ENCODE measurements at places on chromosomes 4 and X.

DNA sequence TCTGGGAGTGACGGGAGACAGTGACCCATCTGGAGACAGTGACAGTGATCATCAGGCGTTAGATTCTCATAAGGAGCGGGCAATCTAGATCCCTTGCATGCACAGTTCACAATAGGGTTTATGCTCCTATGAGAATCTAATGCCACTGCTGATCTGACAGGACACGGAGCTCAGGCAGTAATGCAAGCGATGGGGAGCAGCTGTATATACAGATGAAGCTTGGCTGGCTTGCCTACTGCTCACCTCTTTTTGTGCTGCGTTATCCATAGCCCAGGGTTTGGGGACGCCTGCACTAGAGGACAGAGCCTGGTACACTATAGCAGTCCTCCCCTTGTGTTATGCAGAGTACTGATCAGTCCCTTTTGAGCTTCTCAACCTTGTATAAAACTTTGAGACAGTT is 23.5 kb downstream of the NFKB1 start:
- DNase-seq, result no peak

DNA sequence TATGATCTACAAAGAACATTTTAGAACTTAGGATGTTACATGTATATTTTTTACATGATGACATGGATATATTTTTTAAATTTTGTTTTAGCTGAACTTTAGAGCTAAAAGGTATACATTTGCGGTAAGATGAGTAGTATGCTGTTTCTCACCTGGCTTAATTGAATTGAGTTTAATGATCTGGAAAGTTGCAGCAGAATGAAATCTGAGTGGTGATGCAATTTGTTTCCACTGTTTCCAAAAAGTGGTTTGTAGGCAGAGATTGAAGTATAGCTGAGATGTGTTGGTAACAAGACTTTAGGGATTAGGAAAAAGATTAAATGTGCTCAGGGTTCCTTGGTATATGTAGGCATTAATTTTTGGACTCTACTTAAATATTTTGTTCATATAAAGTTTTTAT is 68.1 kb downstream of the HPF1 start:
- DNase-seq, result no peak

GRCh38 chr4:38774181-38774955 is 8.4 kb downstream of the TLR10 start:
- DNase-seq, result no peak

DNA sequence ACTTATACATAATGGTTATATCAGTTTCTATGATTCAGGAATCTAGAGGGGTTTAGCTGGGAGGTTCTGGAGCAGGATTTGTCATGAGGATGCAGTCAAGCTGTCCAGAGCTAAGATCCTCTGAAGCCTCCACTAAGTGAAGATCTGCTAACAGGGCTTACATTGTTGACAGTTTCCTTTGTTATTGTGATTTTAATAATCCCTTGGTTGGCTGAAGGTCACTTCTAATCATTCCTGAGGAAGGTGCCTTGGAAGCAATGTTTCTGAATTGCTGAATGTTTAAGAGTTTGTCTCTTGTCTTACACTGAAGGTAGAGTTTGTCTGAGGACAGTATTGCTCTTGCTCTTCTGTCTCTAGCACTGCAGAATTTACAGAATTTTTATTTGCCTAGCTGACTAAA is 41.3 kb downstream of the BANK1 start:
- DNase-seq, result no peak

GRCh38 chr4:185272245-185272644 is 62.8 kb downstream of the SNX25 start:
- DNase-seq, result no peak

DNA sequence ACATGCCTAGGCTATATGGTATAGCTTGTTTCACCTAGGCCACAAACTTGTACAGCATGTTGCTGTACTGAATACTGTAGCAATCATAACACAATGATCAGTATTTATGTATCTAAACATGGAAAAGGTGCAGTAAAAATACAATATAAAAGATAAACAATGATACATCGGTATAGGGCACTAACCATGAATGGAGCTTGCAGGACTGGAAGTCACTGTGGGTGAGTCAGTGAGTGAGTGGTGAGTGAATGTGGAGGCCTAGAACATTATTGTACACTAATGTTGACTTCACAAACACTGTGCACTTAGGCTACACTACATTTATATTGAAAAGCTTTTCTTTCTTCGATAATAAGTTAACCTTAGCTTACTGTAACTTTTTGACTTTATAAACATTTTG is 45.6 kb upstream of the ANK2 start:
- DNase-seq, result no peak

DNA sequence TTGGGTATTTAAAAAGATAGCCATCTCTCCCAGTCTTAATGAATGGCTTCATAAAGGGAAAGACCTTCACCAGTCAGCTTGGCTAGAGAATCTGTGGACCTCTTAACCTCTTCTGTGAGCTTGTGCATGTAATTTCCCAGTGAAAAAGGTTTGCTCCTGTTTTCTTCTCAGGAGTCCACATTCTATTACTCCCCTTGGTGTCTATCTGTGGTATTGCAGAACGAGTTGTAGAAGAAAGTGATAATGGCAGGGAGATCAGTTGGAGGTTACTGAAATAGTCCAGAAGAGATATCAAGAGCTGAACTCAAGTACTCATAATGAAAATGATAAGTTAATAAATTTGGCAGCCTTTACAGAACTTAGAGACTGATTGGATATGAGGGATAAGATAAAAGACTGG is 16.5 kb upstream of the VAMP7 start:
- DNase-seq, result no peak

DNA sequence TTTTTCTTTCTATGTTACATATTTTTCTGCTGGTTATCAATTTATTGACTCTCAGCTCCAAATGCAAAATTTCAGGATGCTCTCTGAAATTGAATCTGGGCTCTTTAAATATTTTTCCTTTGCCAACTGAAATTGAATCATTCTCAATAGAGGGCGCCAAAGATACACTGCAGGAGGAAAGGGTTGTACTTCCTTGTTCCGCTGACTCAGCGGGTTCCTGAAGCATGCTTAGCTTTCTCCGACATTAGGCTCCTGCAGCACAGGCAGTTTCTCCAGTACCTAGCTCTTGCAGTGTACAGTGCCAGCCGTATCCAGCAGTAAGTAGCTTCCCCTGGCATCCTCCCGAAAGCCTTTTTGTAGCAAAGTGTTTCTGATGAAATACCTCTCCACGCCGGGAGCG is 28.8 kb upstream of the CFAP47 start:
- no peak for DNase-seq

GRCh38 chrX:72117636-72118210 is 14.0 kb downstream of the RTL5 start:
- DNase-seq, result no peak

- DNase-seq, result no peak
These were observed 266.3 kb upstream of the RASGEF1B start for GRCh38 chr4:81737865-81738559.

GRCh38 chr4:76943129-76943620 is 6.4 kb upstream of the SEPTIN11 start:
- no peak for DNase-seq
